ENCODE measurements at places on chromosomes 6 and 20.

DNA sequence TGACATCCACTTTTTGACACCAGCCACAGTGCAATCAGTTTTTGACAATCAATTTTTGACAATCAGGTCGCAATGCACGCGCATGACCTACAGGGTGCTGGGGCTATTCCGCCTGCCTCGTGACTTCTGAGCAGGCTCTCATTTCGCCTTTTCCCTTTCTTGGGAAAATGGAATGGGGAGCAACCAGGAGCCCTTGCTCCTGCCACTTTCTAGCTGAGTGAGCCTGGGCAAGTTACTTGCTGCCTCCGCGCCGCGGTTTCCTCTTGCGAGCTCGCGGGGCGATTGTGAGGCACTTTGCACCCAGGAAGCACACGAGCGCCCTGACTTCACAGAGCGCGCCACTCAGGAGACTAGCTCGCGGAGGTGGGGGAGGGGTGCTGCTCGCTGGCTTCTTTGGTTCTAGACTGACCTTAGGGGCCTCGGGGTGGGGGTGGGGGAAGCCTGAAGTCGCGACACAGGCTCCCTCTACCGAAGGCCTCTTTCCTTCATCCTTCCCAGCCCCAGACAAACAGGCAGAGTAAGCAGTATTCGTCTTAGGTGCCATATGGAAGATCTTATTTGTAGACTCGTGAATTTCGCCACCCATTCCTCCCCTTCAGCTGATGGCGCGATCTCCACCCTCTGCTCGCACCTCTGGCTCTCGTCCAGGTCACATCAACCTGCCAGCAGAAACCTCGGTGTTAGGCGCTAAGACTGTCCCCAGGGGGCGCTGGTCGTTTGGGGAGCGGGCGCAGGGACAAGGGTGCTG lies 4.6 kb downstream of the TP53TG5 start:
- peak; percentile 90 for DNase-seq

- DNase-seq: no peak
Measured at GRCh38 chr6:168678077-168678476, 237.1 kb downstream of the SMOC2 start.

GRCh38 chr6:54315656-54316055 lies 7.4 kb downstream of the TINAG start:
- DNase-seq: no peak

DNA sequence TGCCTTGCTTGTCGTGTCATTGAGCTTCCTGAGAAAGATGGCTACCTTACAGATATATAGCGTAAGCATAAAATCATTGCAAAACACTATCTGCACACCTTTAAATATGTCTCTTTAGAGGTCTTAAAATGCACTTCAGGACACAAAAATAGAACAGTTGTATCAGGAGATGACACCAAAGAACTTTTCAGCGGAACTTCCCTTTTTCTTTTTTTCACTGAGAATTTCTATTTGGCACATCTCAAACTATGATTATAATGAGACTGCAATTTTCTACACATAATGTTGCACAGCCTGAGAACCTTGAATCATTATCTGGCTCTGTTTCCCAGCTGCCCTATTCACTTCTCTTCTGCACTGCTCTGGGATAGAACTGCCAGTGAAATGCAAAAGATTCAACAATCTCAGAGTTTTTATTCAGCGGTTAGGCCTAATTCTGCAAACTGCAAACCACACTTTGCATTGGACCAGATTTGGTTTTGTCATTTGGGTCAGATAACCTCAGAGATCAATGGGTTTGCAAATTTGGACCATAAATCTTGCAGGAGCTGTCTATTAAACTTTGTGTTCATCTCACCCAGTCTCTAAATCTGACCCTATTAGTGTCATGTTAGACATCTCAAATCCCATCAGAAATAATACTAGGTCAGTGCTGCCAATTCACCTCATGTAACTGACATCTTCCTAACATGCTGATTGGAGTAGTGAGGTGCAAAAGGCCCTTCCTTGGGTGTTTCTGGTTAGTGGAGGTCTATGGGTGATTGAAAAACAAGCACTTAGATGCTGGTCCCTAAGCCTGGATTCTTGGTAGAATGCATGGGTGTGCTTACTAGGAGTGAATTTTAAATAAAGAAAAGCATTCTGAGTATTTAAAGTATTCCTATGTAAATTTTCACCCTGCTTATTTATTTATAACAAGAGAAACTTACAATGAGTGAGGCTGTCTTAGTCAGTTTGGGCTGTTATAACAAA lies 382.7 kb downstream of the UTRN start:
- DNase-seq: no peak

DNA sequence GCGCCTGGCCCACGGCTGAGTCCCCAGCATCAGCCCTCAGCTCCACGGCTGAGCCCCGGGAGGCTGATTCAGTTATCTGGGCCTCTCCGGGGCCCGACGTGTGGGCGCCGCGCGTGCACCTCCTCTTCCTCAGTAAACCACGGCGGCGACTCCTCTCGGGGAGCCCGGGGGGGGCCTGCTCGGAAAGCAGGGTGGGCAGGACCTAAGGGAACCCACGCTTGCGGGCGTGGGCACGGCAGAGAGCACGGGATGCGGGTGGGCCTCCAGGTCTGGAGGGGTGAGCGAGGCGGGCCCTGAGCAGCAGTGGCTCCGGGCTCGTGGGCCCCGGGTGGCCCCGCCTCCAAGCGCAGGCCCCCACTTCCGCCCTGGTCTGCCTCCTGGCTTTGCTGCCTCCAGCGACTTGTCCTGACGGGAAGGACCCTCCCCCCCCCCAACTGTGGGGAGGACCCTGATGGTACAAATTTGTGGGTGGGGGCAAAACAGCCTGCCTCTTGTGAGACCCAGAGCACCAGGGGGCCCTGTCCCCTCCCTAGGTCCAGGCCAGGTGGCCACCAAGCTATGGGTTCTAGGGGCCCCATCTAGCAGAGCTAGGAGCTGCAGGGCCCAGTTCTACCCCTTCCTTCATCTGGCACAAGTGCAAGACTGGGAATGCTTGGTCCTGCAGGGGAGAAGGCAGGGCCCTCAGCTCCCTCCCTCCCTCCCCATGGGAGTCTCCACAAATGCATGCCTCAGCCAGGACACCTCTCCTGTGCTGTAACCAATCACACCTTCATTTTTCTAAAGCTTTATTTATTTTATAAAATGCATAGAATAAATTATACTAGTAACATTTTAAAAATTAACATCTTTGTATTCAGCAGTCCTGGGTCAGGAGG lies 16.9 kb downstream of the UCKL1 start:
- no peak for DNase-seq

DNA sequence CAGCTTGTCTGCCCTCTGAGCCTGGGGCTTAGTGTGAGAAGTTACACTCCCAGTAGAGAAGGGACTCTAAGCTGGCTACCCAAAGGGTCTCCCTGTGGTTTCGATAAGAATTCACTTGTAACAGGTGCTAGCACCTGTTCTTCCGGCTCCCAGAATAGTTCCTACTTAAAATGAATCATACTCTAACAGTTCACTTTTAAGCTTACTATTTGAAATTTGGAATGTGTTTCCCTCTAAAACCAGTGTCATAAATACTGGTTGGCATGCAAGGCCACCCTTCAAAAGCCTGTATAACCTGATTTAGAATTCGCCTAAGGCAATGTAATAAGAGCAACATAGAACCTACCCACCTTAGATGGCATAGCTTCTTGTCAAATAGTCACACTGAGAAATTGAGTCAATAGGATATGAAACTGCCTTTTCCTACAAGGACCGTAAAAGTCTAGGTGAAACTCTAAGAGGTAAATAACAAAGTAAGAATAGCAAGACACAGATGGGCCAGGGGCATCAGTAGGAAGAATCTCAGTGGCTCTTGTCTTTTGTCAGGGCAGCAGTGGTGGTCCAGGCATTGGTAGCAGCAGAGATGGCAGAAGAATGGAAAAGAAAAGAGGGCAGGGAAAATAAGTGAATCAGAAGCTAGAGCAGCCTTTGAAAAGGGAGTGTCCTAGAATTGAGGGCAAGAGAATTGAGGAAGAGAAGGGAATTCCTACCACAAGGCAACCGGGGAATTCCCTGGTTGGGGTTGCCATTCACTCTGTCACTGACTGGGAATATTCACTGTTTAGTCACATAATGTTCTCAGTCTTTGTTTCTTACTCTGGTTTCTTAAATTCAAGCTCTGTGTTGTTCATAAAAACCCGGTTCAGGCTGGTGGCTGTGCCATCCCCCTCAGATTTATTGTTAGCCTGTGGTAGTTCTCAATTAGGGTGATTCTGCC lies 91.5 kb downstream of the HIVEP2 start:
- no peak for DNase-seq

GRCh38 chr6:8392569-8392968 lies 42.8 kb downstream of the SLC35B3 start:
- no peak for DNase-seq
